ENCODE measurements at places on chromosomes 3 and 15.

DNA sequence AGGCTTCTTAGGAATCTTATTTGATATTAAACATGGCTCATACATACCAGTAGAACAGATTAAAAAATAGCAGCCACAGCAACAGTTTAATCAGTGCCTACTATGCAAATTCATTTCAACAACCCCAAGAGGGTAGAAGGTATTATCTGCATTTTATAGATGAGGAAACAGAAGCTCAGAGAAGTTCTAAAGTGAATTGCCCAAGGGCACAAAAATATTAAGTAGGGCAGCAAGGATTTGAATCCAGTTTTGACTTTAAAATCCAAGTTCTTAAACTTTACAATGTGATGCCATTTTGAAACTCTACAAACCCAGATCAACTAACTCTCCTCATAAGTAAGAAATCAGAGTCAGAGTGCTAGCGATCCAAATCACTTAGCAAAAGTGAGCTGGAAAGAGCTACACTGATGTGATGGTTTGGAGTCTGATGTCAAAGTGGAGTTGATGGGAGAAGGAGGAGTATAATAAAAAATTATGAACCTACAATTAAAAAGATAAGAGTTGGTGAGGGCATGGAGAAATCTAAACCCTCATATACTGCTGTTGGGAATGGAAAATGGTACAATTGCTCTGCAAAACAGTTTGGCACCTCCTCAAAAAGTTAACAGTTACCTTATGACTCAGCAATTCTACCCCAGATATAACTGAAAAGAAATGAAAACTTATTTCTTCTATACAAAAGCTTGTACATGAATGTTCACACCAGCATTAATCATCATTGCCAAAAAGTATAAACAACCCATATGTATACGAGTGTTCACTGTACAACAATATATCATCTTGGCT, 51.0 kb upstream of the PLXND1 start:
- no peak for DNase-seq

DNA sequence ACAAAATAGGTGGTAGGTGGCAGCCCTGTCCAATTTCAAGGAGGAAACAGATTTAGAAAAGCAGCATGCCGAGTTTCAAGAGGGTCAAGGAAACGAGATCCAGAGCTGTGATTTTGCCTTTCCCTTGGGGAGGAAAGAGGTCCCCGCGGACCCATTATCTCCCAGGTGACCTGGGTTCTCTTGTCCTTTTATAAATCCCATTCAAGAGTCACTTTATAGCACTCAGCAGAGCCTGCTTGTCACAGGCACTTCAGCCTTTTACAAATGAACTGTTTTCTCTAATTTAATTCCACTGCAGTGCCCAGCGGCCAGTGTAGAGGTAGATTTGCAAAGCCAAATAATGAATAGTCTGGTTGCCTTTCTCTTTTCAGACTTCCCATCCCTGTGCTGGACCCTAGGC, 99.9 kb downstream of the CD47 start:
- no peak for DNase-seq

DNA sequence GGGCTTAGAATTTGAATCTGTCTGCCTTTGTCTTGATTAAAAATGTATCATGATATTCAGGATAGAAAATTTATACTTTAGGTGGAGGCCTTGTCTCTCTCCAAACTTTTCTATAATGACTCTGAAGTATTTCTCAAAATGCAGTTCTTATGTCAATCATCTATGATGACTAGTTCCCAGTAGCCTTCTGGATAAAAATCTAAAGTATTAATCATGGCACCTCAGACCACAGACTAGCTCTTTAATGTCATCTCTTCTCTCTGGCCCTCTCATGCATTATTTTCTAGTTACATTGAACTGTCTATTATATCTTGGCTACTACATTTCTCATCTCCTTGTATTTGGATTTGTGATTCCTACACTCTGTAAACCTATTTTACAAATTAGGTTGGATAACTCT, 96.9 kb downstream of the ZPLD1 start:
- no peak for DNase-seq

- DNase-seq: no peak
These were observed 176.7 kb upstream of the GOLIM4 start for GRCh38 chr3:168272343-168272985.

GRCh38 chr3:123385001-123385401, 63.9 kb downstream of the ADCY5 start:
- no peak for DNase-seq

GRCh38 chr15:59792359-59792758, 103.2 kb upstream of the BNIP2 start:
- no peak for DNase-seq

DNA sequence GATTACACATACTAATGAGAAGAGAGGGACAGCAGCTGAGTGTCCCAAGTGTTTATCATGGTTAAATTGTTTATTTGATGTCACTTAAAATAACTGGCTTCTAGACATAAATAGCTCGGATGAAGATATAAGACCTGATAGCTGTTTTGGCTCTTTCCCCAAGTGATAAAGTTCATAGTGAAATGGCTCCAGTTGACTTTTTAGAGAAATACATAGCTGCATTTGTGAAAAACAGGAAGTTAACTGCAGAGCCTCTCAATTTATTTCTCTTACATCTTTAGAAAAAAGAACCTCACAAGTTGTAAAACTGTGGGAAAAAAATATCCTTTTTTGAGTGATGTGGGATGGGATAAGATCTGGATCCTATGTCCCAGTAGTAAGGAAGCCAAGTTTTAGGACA, 332.9 kb upstream of the RASGRP1 start:
- DNase-seq: no peak

- no peak for DNase-seq
These were observed 13.2 kb downstream of the DPH3 start for GRCh38 chr3:16251316-16252085.

DNA sequence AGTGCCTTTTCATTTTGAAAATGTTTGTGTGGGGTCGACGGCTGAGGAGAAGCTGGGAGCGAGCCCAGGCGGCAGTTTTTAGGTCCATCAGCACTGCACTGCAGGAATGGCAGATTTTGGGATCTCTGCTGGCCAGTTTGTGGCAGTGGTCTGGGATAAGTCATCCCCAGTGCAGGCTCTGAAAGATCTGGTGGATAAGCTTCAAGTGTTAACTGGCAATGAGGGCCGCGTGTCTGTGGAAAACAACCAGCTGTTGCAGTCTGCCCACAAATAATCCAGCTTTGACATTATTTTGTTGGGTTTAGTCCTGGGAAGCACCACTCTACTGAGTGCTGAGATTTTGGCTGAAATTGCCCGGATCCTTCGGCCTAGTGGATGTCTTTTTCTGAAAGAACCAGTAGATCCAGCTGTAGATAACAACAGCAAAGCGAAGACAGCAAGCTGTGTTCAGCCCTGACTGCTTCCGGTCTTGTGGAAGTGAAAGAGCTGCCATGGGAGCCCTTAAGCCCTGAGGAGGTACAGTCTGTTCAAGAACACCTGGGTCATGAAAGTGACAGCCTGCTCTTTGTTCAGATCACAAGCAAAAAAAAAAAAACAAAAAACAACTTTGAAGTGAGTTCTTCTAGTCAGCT, 13.1 kb upstream of the ANP32A start:
- no peak for DNase-seq

GRCh38 chr3:43960448-43960840, 269.7 kb downstream of the ABHD5 start:
- DNase-seq: peak; percentile 36

DNA sequence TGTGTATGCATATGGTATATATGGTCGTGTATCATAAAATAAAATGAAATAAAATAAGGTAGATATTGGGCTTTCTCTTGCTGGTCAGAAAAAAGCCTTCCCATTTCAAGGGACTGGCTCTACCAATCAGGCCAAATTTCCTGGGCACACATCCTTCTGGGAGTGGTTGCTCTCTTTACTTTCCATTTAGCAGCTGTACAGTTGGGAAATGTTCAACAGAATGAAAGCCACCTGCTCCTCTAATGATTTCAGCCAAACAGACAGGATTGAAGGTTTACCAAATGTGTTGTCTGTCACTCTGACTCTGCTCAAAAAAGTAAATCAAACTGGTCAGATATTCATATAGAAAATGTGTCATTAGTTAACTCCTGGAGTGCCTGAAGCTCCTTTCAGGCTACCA, 380.4 kb downstream of the ROBO2 start:
- DNase-seq: no peak

DNA sequence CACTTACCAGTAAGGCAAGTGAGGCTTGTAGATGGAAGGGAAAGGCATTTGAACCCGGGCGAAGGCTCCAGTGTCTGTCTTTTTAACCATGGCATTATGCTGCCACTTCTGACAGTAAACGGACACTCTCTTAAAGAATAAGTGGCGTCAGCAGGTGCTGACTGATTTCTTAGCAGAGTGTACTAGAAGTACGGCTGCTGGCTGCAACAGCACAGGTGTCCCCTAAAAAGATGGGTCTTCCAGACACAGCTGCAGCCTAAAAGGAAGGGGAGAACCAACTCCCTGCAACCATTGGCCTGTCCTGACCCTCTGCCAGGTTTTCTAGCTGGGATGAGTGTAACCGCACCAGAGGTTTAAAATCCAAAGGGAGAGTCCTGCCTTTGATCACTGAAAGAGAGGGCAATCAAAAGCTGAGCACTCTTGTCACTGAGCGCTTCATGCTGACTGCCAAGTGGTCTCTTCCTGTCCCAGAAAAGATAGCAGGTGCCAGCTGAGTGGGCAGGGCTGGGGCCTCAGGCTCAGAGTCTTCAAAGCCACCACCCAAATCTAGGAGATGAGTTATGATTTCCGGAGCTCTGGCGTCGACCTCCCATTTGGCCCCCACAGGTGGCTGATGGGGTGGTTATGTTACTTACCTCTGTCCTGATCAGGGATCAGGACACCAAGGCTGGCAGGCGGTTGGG, 255.8 kb downstream of the SLCO3A1 start:
- DNase-seq: no peak

DNA sequence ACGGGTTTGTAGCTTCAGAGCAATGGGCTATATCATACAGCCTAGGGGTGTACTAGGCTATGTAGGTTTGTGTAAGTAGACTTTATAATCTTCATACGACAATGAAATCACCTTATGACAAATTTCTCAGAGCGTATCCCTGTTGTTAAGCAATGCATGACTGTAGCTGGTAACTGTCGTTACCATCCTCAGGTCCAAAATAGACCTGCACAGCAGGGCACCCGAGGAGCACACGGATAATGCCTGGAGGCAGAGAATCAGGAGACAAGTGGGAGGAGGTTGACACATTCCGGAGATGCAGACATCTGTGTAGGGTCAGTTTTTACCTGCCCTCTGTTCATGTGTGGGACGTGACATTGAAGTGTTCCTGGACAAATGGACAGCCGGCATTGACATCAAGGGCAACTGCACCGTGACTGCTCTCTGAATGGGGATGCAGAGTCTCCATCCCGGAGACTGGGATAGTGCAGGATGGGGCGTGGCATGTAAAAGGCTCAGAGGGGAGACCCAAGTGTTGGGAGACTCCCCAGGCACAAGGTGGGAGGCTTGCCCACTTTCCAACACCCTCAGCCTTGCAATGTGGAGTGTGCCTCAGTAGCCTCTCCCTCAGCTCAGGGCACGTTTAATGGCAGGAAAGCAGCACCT, 45.9 kb upstream of the PGPEP1L start:
- no peak for DNase-seq

DNA sequence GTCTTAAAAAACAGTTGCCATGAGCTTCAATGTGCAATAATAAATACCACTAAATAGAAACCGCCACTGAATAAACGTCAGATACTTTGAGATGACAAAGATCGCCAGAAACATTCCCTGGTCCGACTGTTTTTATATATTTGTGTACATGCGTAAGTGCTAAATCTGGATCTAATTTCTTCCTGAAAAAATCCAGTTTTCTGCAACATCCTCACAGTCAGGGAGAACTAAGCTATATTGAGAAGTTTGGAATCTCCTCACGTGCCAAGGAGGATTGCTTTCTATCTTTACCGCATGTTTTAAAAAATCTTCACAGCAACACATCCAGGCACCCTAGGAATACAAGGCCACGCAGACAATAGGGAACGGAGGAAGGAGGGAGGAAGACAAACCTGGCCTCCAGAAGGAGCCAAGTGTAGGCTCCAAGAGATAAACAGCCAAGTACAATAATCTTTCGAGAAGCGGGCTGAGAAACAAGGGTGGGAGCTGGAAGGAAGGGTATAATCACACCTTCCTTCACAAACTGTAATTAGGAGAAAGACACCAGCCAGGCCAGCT, 5.7 kb downstream of the VGLL4 start:
- DNase-seq: no peak

GRCh38 chr3:185648396-185648795, 62.3 kb downstream of the SENP2 start:
- DNase-seq: no peak

GRCh38 chr3:120678331-120678947, 3.6 kb downstream of the HGD start:
- peak; percentile 91 for DNase-seq

DNA sequence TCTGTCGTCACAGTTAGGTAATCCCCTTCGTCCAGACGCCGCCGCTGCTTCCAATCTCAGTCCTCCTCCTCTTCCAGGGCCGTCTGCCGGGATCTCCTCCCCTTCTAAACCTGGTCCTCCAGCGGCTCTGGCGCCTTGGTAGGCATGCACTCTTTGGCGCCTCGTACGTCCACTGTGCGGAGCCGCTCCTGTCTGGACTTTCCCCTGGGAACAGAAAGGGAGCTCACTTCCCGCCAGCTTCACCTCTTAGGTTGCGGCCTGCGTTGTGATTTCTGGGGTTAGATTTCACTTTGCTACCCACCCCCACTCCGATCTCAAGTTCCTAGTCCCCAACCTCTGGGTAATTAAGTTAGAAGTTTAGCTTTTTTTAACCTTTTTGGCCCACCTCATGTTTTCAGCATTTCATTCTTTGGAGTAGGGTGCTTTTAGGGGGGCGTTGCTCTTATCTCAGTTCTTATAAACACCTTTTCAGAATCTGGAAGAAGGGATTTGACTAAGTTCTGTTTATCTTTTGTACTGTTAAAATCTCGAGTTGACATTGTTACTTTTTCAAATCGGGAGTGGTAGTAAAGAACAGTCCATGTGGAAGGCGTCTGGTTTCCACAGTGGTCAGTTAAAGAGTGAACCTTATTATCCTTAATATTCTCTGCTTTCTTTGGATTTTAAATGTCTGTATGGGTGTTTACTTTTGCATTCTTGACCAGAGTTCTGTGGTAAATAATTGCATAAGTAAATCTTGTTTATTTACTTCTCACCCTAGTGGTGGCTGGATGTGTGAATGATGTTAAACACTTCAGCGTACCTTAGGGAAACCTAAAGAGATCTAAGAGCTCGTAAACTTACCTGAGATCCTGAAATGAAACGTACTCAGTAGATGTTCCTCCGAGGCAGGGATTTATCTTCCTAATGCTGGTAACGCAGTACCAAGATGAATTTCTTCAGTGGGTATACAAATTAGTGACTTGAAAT, 611 bp downstream of the CTDSPL2 start:
- DNase-seq: peak; percentile 18

DNA sequence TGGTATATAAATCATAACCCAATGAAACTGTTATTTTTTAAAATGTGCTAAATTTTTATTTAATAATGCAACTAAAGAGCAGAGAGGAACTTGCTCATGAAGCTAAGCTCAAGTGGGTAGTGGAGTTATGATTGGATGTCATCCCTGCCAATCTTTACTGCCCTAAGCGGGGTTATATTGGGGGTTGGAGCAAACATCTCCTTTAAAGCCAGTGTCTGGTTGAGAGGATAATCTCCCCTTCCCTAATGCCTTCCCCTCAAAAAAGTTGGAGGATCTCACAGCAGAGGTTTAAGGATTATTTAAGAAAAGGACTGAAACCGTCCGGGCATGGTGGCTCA, 32.1 kb upstream of the CLASP2 start:
- peak; percentile 68 for DNase-seq

- peak; percentile 36 for DNase-seq
These were observed 174.0 kb upstream of the PRICKLE2 start for GRCh38 chr3:64399205-64399800.

- DNase-seq: no peak
These were observed 320.8 kb upstream of the CTNNB1 start for GRCh38 chr3:40878464-40878905.

- DNase-seq: no peak
These were observed 69.6 kb upstream of the MYZAP start for GRCh38 chr15:57522148-57522547.
